ENCODE measurements at places on chromosomes 11 and 22.

GRCh38 chr11:44690651-44691050 is 36.1 kb upstream of the TSPAN18 start:
- no peak for DNase-seq

GRCh38 chr11:72343006-72343756 is 91.2 kb downstream of the CLPB start:
- DNase-seq, result no peak

- no peak for DNase-seq
Measured at GRCh38 chr11:16785520-16786128, 47.2 kb downstream of the C11orf58 start.

GRCh38 chr22:50688448-50688847 is 15.8 kb downstream of the SHANK3 start:
- no peak for DNase-seq

DNA sequence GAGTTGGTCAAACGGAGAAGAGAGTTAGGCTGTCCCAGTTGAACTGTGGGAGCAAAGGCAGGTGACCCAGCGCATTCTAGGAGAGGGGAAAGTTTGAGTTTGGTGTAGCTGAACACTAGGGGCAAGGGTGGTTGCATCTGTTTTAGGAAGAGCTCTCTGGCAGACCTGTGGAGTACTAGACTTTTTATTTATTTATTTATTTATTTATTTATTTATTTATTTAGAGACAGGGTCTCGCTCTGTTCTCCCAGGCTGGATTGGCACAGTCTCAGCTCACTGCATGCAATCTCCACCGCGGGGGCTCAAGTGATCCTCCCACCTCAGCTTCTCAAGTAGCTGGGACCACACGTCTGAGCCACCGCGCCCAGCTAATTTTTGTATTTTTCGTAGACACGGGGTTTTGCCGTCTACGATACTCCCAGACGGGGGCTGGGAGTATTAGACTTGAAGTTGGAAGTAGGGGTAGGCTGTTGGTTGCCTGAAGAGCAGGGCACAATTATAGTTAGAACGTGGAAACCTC is 950 bp upstream of the ACER3 start:
- DNase-seq, result no peak

All from SHP77 treated with DMSO at 0.1 percent for 48 hours (cell line).